ENCODE measurements at places on chromosomes 2 and 18.

DNA sequence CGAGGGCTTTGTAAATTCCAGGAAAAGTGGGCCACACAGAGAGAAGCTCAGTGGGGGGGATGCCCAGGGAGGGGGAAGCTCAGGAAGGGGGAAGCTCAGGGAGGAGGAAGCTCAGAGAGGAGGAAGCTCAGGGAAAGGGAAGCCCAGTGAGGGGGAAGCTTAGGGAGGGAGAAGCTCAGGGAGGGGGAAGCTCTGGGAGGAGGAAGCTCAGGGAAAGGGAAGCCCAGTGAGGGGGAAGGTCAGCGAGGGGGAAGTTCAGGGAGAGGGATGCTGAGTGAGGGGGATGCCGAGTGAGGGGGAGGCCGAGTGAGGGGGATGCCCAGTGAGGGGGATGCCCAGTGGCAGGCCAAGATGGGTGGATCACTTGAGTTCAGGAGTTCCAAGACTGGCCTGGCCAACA is 821 bp upstream of the CHRNG start:
- no peak for DNase-seq

GRCh38 chr2:142866426-142866825 is 11.0 kb upstream of the KYNU start:
- DNase-seq, result no peak

DNA sequence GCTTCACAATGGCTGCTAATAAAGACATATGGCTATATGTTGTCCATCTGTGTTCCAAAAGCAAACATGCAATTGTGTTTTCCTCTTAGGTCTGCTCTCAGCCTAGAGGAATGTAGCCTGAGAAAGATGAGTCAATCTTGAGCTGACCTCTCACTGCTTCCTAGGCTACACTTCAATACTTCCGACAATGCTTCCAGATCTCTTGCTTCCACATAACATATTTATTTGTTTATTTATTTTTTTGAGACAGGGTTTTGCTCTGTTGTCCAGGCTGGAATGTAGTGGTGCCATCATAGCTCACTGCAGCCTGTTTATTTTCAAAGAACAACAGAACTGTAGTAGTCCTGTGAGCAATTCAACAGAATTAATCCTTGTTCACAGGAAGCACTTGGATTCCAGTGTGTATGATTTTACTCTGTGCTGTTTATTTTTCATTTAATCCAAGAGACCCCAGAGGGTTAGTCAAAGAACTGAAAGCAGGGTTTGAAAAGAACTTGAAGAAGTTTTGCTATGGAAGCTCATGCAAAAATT is 437.9 kb downstream of the TXNL1 start:
- peak; percentile 4 for DNase-seq

DNA sequence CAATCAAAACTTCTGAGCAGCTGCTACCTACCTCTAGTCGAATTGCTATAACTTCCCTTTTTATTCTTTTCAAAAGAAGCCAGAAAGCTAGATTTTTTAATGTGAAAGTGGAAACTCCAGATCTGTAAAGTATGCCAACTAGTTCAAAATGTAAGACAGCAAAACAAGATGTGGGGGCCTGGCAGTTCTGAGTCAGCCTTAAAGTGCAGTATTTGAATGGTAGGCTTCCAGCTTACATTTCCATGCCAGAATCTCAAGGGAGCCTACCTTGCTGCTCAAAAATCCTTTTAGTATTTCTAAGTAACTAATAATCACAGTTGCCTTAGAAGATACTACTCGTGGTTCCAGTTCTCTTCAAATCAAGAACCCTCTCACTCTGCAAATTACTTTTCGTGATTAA is 1288.7 kb downstream of the LRP1B start:
- no peak for DNase-seq

GRCh38 chr18:9182852-9183399 is 46.3 kb downstream of the ANKRD12 start:
- DNase-seq, result no peak

DNA sequence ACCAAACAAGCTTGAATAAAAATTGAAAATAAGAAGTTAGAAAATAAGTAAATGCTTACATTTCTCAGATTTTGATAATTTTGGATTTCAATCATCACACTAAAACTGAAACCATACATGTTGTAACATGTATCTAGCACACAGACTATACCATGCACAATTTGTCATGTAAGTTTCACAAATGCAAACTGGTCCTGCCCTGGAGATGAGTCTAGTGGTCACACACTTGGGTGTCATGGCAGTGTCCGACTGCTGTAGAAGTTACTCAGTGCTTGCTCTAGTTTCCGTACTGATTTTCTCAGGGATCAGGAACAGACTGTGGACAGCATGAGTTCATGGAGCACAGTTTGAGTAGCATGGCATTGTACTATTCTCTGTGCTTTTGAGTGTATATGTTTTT is 182.9 kb upstream of the RMP24 start:
- DNase-seq, result no peak

DNA sequence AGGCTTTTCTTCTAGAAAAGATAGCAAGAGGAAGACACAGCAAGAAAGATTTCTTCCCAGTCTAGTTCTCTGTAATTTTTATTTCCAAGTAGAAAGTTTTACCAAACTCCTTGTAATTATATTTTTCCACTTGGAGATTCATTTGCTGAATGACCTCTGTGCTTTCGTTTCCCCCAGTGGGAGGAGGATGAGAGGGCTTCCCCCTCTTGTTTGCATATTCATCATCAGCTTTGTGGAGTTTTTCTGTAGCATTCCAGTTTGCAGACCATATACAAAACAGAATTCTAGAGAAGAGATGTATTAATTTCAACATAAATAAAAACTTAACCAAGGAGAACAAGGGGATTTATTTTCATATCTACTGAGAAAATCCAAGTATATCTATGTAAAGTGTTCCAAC is 51.3 kb downstream of the RMDN2 start:
- DNase-seq, result no peak

GRCh38 chr2:204706939-204707338 is 161.7 kb downstream of the PARD3B start:
- no peak for DNase-seq

GRCh38 chr18:24427484-24427883 is 1.0 kb downstream of the IMPACT start:
- peak; percentile 12 for DNase-seq

DNA sequence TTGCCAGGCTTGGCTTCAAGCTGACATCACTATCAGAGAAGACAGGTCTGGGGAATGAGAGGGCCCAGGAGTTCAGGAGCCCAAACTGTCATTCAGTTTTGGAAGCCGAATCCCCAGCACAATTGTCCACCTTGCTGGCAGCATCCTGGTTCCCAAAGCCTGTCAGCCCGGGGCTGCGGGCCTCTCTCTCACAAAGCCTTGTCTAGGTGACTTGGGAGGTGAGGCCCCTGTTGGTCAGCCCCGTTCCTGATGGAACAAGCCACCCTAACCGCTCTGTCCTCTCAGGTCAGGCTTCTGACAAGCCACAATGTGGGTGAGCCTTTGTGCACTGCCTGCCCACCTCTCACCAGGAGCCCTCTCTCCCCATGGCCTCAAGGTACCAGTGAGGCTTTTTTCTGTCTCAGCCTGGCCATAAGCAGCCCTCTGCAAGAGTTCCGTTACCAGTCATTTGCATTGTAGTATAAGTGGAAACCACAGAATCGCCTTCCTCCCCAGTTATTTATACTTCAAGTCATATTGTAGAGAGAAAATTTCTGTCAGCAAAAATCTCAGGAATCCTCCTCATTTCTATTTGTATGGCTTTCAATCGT is 100.6 kb downstream of the MSH2 start:
- DNase-seq, result no peak

DNA sequence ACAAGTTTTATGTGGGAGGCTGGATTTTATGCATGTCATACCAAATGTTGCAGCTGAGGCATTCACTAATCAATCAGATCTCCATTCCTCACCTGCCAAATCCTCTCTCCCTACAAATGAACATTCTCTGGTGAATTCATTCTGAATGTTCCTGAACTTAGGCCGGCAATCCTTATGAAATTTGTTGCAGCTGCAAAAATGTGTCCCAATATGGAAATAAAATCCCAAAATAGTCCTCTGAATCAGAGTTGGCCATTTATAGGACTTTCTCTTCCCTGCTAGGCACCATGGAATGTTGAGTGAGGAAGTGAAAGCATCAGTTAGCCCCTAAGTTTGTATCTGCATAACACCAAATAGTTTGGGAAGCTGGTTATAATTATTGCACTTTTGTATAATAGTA is 25.6 kb downstream of the GCA start:
- no peak for DNase-seq

GRCh38 chr2:105768176-105768575 is 23.5 kb downstream of the NCK2 start:
- DNase-seq, result no peak

- DNase-seq, result no peak
Observed at GRCh38 chr2:173623438-173624319, 269.0 kb downstream of the CDCA7 start.

GRCh38 chr18:25795213-25795612 is 295.2 kb downstream of the SS18 start:
- DNase-seq, result no peak

GRCh38 chr2:24301599-24301998 is 58.7 kb downstream of the ITSN2 start:
- DNase-seq, result no peak

DNA sequence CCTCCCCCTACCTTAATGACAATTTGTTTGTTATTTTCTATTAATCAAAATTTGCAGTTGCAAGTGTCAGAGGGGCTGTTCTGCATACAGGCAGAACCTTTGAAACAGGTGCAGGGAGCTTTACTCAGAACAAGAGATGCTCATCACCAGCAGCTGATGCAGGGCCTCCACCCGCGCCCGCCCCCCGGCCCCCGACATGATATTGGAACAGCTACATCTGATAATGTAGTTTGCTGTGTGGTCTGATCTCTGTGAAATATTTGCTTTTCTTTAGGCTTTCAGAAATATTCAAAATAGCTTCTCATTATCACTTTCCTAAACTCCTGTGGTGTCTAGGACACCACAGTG is 130.0 kb downstream of the PRKCE start:
- DNase-seq, result no peak

DNA sequence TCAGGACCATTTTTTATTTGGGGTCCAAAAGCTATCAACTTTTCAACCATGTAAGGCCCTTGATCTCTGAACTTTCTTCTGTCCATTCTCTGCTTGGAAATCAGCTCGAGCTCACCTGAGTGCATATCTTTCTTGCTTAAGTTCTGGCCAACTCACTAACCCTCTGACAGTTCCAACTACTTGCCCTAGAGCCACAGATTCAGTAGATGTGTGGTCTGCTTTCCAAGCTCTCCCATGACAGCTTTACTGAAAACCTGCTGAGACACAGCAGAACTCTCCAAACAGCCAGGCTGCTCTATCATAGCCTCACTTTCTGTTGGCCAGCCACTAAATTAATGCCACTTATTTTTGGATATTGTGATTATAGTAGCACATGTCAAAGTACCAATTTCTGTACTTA is 21.2 kb upstream of the IKZF2 start:
- no peak for DNase-seq

- DNase-seq, result peak; percentile 90
Observed at GRCh38 chr2:238864207-238865014, 16.5 kb downstream of the TWIST2 start.

GRCh38 chr2:33607905-33608304 is 8.8 kb upstream of the FAM98A start:
- no peak for DNase-seq

GRCh38 chr2:172086241-172087206 is 1.2 kb downstream of the DLX1 start:
- DNase-seq, result no peak

GRCh38 chr2:108614659-108615058 is 80.4 kb downstream of the LIMS1 start:
- DNase-seq, result no peak

- no peak for DNase-seq
Observed at GRCh38 chr2:70983506-70984227, 5.2 kb downstream of the ANKRD53 start.

GRCh38 chr2:145022666-145023333 is 502.9 kb upstream of the ZEB2 start:
- DNase-seq, result no peak

- DNase-seq, result no peak
Observed at GRCh38 chr2:22355816-22356433, 1029.1 kb upstream of the KLHL29 start.

- DNase-seq, result no peak
Observed at GRCh38 chr2:124874219-124874618, 849.1 kb downstream of the CNTNAP5 start.

DNA sequence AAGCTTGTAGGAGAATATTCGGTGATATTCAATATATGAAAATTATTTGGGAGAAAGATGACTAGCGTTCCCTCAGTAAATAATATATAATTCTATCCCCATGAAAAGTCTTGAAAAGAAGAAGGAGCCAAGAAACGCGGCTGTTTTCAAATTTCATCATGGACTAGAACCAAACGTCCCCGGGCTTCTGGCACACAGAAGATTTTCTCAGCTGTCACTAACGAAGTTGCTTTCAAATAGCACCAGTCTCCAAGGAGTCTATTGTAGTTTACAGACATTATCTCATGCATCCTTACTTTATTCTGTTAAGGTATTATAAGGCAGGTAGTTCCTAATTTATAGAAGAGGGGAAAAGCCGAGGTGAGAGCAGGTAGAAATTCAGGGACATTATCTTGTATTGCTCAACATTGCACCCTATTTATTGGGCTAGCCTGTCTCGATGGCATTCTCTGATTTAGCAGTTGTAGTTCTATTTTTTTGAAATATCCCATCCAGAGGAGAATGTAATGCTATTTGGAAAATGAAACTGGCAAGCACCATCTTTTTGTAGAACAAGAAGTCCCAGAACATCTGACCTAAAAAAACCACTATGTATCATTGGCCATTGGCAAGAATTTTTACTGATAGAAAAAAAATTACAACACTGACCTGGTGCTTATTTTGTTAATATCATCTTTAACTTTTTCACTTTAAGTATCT is 198.1 kb upstream of the RASGRP3 start:
- DNase-seq, result no peak

GRCh38 chr2:72999729-73000725 is 71.5 kb downstream of the SFXN5 start:
- DNase-seq, result peak; percentile 48

GRCh38 chr2:230877116-230877758 is 12.5 kb downstream of the ITM2C start:
- no peak for DNase-seq

DNA sequence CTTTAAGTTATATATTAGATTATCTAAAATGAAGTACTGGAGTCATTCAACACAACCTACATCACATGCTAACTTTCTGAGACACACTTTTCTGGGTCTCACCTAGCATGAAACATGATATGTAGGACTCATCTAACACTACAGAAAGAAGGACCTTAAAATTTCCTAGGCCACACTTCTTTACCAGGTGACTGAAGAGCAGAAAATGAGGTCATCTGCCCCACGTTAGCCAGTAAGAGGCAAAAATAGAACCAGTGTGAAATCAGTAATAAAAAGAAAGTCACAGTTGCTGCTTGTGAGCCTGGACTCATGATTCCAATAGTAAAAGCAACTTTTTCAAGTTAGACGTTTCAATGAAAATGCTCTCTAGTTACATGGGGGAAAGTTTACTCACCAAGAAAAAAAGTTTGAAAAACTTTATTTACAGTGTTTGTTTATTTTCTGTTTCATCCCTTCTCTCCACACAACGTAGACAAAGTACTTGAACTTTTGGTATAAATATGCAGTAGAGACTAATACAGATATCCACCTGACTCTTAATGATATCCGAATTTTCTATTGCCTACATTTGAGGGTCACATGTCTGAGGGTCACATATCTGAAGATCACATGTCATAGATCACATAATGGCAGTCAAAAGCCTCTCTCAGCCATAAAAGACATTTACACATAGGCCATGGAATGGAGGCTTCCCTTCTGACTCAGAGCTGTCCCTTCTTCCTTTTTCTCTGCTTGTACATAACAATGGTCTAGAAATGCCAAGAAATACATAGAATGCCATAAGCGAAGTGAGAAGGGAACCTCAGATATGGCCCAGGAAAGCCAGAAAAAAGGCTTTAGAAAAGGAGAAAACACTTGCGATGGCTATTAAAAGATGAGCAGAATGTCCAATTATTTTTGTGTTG is 362.9 kb downstream of the ZEB2 start:
- DNase-seq, result no peak

- no peak for DNase-seq
Observed at GRCh38 chr18:31010601-31011000, 31.9 kb downstream of the DSC3 start.

Measured in mammary epithelial cell (primary cell).